ENCODE measurements at places on chromosomes 16 and 17. TPM values are rescaled to one million over a fixed set of nuclear protein-coding genes. Genes with fewer than 3 reads are reported as not detected.
A peak's percentile ranks its signal among the peaks of the same experiment; 100 is the strongest.

- DNase-seq, result no peak
- H3K4me3 ChIP-seq, result no peak overlapping the region
- no peak overlapping the region for H3K27ac ChIP-seq
- no peaks in the 10 kb centered on the region for H3K27me3 ChIP-seq
- H3K36me3 ChIP-seq, result peaks cover 9% of the 10 kb centered on the region
Observed at GRCh38 chr16:89371968-89372634, 118.3 kb downstream of the ANKRD11 start.

DNA sequence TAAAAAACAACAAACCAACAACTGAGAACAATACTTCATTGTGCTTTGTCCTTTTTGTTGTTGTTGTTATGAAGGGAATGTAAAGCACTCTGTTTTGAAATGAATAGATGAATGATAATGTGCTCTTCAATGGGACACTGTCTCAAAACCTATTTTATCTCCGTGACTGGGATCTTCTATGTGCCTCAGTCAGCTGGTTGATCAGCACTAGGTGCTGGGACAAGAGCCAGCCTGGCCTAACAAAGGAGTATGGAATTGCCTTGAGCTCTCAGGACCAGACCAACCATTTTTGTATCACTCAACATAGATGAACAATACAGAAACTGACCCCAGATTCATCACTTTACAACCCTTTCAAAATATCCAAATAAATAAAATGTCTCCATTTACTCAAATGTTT lies 440.2 kb downstream of the KCNJ2 start:
- no peak for DNase-seq
- H3K4me3 ChIP-seq, result no peak overlapping the region
- peaks cover 13% of the 10 kb centered on the region for H3K4me1 ChIP-seq
- H3K27me3 ChIP-seq, result no peaks in the 10 kb centered on the region
- no peaks in the 10 kb centered on the region for H3K36me3 ChIP-seq
- no peak overlapping the region for H3K27ac ChIP-seq

DNA sequence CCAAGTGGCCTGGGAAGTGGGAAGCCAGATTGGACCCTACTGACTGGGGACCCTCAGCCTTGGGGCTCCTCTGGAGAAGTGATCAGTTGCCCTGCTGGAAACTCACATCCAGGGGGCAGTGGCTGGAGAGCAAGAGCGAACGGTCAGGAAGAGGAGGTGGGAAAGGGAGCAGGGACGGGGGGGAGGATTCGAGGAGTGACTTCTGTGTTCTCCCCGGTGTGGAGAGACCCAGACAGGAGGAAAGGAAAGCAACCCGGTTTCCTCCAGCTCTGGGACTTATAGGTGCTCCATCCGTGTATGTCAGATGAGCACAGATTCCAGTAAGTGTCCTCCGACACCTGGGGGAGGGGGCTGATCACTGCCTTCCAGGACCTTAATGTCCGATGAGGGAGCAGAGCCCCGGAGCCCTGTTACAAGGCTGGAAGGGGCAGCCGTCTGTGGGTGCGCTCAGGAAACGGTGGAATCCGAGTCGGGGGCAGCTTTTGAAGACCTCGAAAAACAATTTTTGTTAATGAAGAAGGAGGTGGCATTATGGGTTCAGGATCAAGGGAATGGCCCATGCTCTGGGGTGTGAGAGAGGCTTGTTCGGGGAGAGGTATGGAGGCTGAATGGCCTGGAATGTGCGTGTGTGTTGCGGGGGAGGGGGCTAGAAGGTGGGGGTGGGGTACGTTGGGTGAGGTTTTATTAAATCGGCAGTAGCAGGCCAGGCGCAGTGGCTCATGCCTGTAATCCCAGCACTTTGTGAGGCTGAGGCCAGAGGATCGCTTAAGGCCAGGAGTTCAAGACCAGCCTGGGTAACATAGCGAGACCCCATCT lies 34.8 kb upstream of the NDRG4 start:
- no peak for DNase-seq
- H3K4me1 ChIP-seq, result peaks cover 7% of the 10 kb centered on the region
- H3K36me3 ChIP-seq, result no peaks in the 10 kb centered on the region
- no peak overlapping the region for H3K27ac ChIP-seq
- H3K4me3 ChIP-seq, result peak overlapping the region; percentile 67

GRCh38 chr16:27928542-27928941 lies 135.0 kb downstream of the GSG1L start:
- no peaks in the 10 kb centered on the region for H3K4me1 ChIP-seq
- H3K27ac ChIP-seq, result no peak overlapping the region
- peaks cover 51% of the 10 kb centered on the region for H3K27me3 ChIP-seq
- H3K4me3 ChIP-seq, result no peak overlapping the region
- H3K36me3 ChIP-seq, result no peaks in the 10 kb centered on the region

- DNase-seq, result no peak
- H3K36me3 ChIP-seq, result no peaks in the 10 kb centered on the region
- no peaks in the 10 kb centered on the region for H3K4me1 ChIP-seq
- peaks cover 43% of the 10 kb centered on the region for H3K27me3 ChIP-seq
- no peak overlapping the region for H3K4me3 ChIP-seq
- H3K27ac ChIP-seq, result no peak overlapping the region
Observed at GRCh38 chr17:76879691-76880090, 11.5 kb downstream of the MGAT5B start.

GRCh38 chr16:1444730-1445517 lies 568 bp upstream of the CCDC154 start:
- H3K27me3 ChIP-seq, result no peaks in the 10 kb centered on the region
- no peak overlapping the region for H3K4me3 ChIP-seq
- H3K36me3 ChIP-seq, result peaks cover 2% of the 10 kb centered on the region
- H3K27ac ChIP-seq, result no peak overlapping the region

DNA sequence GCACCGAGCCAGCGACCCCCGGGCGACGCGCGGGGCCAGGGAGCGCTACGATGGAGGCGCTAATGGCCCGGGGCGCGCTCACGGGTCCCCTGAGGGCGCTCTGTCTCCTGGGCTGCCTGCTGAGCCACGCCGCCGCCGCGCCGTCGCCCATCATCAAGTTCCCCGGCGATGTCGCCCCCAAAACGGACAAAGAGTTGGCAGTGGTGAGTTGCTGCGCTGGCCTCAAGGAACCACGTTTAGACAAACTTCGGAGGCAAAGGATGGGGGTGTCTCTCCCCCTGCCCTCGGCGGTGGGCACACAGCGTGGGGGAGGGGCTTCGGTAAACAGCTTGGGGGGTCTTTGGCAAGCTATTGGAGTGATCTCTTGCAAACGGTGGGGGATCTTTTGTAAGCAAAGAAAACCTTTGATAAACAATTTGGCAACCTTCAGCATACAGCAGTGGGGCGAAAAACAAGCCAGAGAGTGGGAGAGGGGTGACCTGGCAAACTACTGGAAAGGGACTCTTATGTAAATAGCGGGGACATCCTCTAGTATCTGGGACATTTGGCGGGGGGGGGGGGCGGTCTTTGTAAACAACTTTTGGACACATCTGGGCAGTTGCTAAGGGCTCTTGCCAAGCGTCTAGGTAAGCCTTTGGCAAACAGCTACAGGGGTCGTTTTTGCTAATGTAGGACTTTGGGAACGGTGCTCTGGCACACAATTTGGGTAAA lies 587 bp downstream of the MMP2 start:
- peaks cover 20% of the 10 kb centered on the region for H3K27me3 ChIP-seq
- no peak for DNase-seq
- peak overlapping the region; percentile 83 for H3K4me3 ChIP-seq
- H3K4me1 ChIP-seq, result peaks cover 26% of the 10 kb centered on the region
- H3K27ac ChIP-seq, result peak overlapping the region; percentile 64

DNA sequence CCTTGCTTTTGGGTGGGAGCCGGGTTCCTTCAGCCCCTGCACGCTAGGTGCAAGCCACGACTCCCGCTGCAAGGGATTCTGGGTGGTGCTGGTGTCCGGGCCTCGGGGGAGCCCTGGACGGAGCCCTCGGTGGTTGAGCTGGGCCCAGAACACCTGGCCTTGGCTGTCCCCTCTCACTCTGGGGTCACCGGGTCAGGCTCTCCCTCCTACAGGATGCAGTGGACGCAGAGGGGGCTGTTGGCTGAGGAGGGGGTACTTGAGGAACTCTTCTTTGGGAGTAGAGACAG lies 27.9 kb upstream of the SLC38A10 start:
- no peaks in the 10 kb centered on the region for H3K27me3 ChIP-seq
- no peak overlapping the region for H3K4me3 ChIP-seq
- no peak for DNase-seq

- H3K4me3 ChIP-seq, result peak overlapping the region; percentile 29
- DNase-seq, result no peak
- H3K27me3 ChIP-seq, result no peaks in the 10 kb centered on the region
Observed at GRCh38 chr16:67477960-67478554, 2.9 kb downstream of the ATP6V0D1 start.

- H3K27me3 ChIP-seq, result peaks cover 38% of the 10 kb centered on the region
- H3K4me3 ChIP-seq, result no peak overlapping the region
- no peaks in the 10 kb centered on the region for H3K4me1 ChIP-seq
- no peak for DNase-seq
Observed at GRCh38 chr16:50884066-50884860, 142.4 kb downstream of the CYLD start.

- DNase-seq, result peak; percentile 28
- H3K36me3 ChIP-seq, result no peaks in the 10 kb centered on the region
- peaks cover 55% of the 10 kb centered on the region for H3K27me3 ChIP-seq
- peaks cover 14% of the 10 kb centered on the region for H3K4me1 ChIP-seq
- no peak overlapping the region for H3K27ac ChIP-seq
- H3K4me3 ChIP-seq, result peak overlapping the region; percentile 76
Observed at GRCh38 chr17:2853283-2854142, 57.3 kb downstream of the RAP1GAP2 start.

- no peak overlapping the region for H3K27ac ChIP-seq
- DNase-seq, result no peak
- H3K36me3 ChIP-seq, result peaks cover 2% of the 10 kb centered on the region
- no peak overlapping the region for H3K4me3 ChIP-seq
- H3K27me3 ChIP-seq, result no peaks in the 10 kb centered on the region
- no peaks in the 10 kb centered on the region for H3K4me1 ChIP-seq
Observed at GRCh38 chr16:4510747-4511426, 27.7 kb downstream of the CDIP1 start.

DNA sequence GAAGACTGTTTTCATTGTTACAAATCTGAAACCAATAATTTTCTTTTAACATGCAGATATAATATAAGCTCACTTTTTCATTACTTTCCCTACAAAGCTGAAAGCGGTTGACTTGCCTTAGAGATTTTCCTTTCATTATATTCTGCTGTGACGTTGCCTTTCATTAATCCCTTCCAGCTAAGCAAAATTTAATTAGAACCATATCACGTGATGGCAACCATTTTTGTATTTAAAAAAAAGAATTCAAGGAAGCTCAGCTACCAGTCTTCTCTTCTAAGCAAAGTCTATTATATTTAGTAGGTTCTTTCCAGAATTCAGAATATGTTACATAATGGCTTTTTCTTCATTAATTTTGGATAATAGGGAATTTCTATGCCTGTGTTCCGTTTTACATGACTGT lies 186.5 kb downstream of the PRKCA start:
- H3K36me3 ChIP-seq, result no peaks in the 10 kb centered on the region
- H3K27ac ChIP-seq, result no peak overlapping the region
- H3K4me1 ChIP-seq, result peaks cover 5% of the 10 kb centered on the region
- no peak for DNase-seq
- H3K27me3 ChIP-seq, result peaks cover 8% of the 10 kb centered on the region
- H3K4me3 ChIP-seq, result no peak overlapping the region

DNA sequence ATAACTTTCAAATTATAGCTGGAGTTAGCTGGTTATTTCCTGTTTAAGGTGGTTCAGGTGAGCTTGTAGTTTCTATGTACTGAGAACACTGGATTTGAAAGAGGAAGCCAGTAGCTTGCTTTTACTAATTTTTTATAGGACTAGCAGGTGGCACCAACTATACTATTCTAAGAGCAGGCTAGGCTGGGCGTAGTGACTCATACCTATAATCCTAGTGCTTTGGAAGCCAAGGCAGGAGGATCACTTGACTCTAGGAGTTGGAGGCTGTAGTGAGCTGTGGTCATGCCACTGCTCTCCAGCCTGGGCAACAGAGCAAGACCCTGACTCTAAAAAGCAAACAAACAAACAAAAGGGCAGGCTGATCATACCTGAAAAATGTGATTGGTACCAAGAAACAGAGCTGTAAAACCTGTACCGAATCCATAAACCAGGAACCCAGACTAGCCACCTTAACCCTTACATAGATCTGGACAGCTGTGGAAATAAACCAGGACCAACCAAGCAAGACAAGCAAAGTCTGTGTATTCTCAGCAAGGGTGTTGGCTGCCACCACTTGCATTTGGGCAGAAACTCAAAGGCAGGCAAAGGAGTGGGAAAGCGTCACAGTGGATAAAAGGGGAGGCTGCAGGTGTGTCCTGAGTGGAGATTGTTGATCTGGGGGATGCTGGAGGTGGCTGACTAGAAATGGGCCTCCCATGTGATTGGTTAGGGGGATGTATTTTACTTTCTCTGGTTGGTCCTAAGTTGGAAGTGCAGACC lies 36.3 kb downstream of the SLC47A1 start:
- H3K4me3 ChIP-seq, result no peak overlapping the region
- H3K4me1 ChIP-seq, result peaks cover 1% of the 10 kb centered on the region
- DNase-seq, result no peak

GRCh38 chr17:79276821-79277220 lies 202.2 kb downstream of the ENGASE start:
- no peak for DNase-seq
- peaks cover 28% of the 10 kb centered on the region for H3K27me3 ChIP-seq
- no peak overlapping the region for H3K27ac ChIP-seq
- H3K4me1 ChIP-seq, result peaks cover 1% of the 10 kb centered on the region
- H3K4me3 ChIP-seq, result no peak overlapping the region

DNA sequence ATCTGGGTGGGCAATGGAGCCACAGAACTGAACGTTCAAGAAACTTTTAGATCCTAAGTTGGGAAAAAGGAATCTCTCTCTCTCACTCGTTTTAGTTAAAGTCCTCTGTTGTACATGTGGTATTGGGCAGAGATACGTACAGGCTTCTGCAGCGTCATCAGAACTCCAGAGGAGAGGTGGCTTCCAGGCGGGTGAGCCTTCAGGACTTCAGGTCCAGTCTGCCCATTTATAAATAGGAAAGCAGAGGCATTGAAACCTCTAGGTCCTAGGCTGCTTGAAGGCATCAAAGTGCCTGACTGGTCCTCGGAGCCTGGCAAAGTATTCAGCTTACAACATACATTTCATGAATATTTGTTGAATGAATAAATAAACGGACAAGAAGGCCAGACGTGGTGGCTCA lies 8.1 kb upstream of the TNFRSF13B start:
- H3K36me3 ChIP-seq, result no peaks in the 10 kb centered on the region
- no peak for DNase-seq
- no peaks in the 10 kb centered on the region for H3K27me3 ChIP-seq
- H3K4me3 ChIP-seq, result no peak overlapping the region
- H3K27ac ChIP-seq, result no peak overlapping the region
- peaks cover 17% of the 10 kb centered on the region for H3K4me1 ChIP-seq

DNA sequence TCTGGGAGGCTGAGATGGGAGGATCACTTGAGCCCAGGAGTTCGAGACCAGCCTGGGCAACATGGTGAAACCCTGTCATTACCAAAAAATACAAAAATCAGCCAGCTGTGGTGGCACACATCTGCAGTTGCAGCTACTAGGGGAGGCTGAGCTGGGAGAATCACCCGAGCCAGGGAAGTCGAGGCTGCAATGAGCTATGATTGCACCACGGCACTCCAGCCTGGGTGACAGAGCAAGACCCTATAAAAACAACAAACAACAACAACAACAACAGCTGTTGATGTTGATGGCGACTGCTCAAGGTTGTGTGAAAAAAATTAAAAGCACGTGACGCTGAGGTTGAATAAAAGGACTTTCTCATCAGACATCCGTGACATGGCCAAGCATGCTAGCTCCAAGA lies 40.8 kb upstream of the CIBAR2 start:
- H3K36me3 ChIP-seq, result no peaks in the 10 kb centered on the region
- no peak for DNase-seq
- peaks cover 48% of the 10 kb centered on the region for H3K4me1 ChIP-seq
- H3K27me3 ChIP-seq, result no peaks in the 10 kb centered on the region

PMP22 gene
- total RNA-seq, result 49.4 TPM

CD300LB gene
- not detected for total RNA-seq

MRPL28 gene
- 75.3 TPM for total RNA-seq

TMC8 gene
- 0.60 TPM for total RNA-seq

KRTAP4-5 gene
- not detected for total RNA-seq

Measured in mesothelial cell of epicardium (in vitro differentiated cells).